ENCODE measurements at places on chromosomes 7 and 10.

GRCh38 chr7:107322015-107322414 lies 147.8 kb upstream of the GPR22 start:
- DNase-seq: no peak

DNA sequence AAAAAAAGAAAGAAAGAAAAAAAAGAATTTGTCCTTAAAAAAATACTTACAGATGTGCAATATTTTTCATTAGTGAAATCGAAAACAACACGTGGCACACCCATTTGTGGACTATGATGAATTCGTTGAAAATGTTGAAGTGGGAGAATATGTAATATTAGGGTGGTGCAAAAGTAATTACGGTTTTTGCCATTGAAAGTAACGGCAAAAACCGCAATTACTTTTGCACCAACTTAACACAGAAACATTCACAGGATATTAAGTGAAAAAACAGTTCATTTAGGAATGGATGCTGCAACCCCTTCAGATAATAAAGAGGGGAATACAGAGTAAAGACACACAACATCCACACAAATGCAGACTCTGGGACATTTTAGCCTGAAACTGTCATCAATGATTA lies 96.0 kb downstream of the CALN1 start:
- no peak for DNase-seq

- DNase-seq: peak; percentile 28
These were observed 6.7 kb downstream of the ATP6V1F start for GRCh38 chr7:128869138-128869943.

DNA sequence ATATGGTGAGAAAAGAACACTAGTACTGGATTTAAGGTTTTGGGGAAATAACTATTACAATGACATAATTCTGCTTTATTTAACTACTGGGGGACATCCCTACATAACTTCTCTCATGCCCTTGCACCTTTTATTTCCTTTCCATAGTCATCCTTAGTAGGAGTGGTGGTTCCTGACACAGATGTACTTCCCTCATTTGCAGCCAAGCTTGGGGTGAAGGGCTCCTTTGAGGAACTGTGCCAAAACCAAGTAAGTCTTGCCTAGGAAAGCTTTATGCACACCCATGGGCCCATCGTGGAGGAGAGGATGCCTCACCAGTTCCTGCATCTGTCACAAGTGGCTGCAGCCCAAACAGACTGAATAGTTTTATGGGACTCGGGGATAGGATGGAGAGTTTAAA lies 20.6 kb downstream of the ZDHHC6 start:
- DNase-seq: no peak

DNA sequence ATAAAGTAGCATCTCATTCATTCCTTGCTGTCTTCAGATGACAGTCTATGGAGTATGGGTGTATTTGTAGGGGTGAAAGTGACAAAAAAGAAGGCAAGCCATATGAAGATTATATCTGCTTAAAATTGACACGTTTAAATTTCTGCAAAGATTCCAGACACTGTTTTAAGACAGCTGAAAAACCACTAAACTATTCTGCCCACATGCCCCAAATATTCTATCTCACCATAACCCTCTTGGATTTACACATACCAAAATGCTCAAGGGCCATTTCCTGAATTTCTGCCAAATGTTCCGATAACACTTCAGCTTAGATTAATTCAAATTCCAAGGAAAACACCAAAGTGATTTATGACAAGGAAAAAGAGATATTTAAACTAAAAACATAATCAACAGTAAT lies 99.9 kb upstream of the IL6 start:
- DNase-seq: no peak

All from activated CD4-positive, alpha-beta T cell treated with anti-CD3 and anti-CD28 coated beads, Interleukin-2, amount 50 U/mL, for 24 hours (primary cell).